ENCODE measurements at places on chromosomes 4 and X. TPM values are rescaled to one million over a fixed set of nuclear protein-coding genes. Genes with fewer than 3 reads are reported as not detected.
A peak's percentile ranks its signal among the peaks of the same experiment; 100 is the strongest.

DNA sequence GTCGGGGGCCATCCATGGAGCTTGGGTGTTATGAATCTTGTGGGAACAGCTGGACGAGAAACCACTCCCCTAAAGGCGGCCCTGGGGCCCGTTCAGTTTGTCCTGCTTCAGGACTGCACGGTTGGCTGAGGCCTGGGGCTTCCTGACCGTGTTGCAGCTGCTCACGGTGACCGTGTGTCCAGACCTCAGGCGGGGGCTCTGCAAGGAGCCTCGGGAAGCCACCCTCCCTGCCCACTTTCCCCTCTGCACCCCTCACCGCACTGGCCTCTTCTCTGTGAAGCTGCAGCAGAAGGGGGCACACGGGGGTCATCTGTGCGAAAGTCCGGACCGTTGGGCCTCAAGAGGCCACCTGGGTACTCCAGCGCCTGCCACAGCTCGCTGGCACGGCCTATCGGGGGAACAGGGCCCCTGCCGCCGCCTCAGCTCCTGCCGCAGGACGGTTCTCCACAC, 29.4 kb downstream of the UVSSA start:
- no peak for DNase-seq

DNA sequence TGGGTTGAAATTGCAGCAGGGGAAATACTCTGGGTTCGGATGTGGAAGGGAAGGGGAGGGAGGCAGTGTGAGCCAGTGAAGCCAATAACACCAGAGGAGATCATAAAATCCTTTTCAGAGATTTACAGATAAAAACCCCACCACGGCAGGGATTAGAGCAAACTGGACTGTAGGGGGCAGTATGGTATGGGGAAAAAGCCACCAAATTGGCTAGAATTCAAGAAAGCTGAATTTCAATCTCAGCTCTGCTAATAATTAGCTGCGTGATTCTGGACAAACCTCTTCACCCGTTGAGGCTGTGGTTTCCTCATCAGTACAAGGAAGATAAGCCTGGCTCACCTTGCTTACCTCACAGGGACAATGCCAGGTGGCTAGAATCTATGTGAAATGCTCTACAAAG, 108.1 kb downstream of the ATG4A start:
- DNase-seq, result peak; percentile 39

DNA sequence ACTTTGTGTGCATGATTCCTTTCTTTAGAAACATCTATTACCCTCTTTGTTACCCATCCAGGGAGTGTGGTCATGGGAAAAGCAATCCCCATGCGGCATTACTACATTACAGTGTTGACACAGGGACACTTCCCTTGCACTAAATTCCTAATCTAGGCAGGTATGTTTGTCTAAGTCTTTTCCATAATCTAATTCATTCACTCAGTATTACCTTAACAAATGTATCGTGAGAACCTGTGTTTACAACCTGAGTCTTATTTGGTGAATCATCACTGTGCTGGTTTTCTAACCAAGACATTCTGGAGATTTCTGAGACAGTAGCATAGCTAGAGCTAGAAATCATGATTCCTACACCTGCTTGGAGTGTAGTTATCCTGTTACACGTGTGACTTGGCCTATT, 326.8 kb downstream of the BMPR1B start:
- no peak for DNase-seq

GRCh38 chr4:55902677-55903076, 46.1 kb upstream of the CEP135 start:
- no peak for DNase-seq

- no peak for DNase-seq
These were observed 151.3 kb upstream of the FAM47C start for GRCh38 chrX:36856849-36857248.

The IRF2 gene
- 14.8 TPM for total RNA-seq

The GPRASP2 gene
- 20.8 TPM for total RNA-seq

The PABPC5 gene
- 4.3 TPM for total RNA-seq

The BEX5 gene
- total RNA-seq, result 5.5 TPM
